ENCODE measurements at places on chromosomes 7 and 10.

- DNase-seq = no peak
Measured at GRCh38 chr10:100848770-100849169, 64.0 kb upstream of the SLF2 start.

GRCh38 chr7:51316666-51317581 is at the start of gene COBL:
TSS of gene COBL (minus strand) at chr7:51316809. CDS start at chr7:51316633, 176 bp downstream.
- DNase-seq = no peak

GRCh38 chr10:103637011-103637410 is 143.5 kb downstream of the NEURL1 start:
- no peak for DNase-seq

- DNase-seq = no peak
Measured at GRCh38 chr7:155865830-155866525, 53.7 kb upstream of the SHH start.

- no peak for DNase-seq
Measured at GRCh38 chr10:46031648-46032532, 1.5 kb upstream of the NCOA4 start.

- DNase-seq = no peak
Measured at GRCh38 chr7:158054611-158055010, 533.0 kb downstream of the PTPRN2 start.

GRCh38 chr10:8183241-8183704 is 128.8 kb downstream of the GATA3 start:
- DNase-seq = no peak

Measured in NCI-H2107 (cell line).